ENCODE measurements at places on chromosomes 1 and 21.

GRCh38 chr1:2166254-2166653, 28.3 kb downstream of the FAAP20 start:
- H3K4me3 ChIP-seq = no peak overlapping the region
- no peaks in the 10 kb centered on the region for H3K27me3 ChIP-seq
- no peak for DNase-seq

DNA sequence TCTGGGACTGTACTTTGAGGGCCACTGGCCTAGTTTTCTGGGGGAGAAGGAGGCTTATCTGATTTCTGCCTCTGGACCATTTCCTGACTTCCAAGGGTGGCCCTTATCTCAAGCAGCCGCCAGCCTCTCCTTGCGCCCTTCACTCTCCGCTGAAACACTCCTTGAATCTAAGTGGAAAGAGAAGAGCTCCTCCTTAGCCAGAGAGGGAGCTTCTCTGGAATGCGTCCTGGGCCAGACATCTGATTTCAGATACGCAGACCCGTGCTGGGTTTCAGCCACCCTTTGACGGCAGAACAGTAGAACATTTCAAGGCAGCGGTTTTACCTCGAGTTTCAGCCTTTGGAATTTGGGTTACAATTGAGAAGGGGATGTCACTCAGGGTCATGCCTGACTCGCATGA, 308.0 kb downstream of the CAMTA1 start:
- no peak overlapping the region for H3K27ac ChIP-seq
- no peak overlapping the region for H3K4me3 ChIP-seq
- no peaks in the 10 kb centered on the region for H3K36me3 ChIP-seq
- DNase-seq = peak; percentile 23
- H3K27me3 ChIP-seq = no peaks in the 10 kb centered on the region

GRCh38 chr1:214379236-214379970, 98.4 kb downstream of the SMYD2 start:
- DNase-seq = no peak
- no peak overlapping the region for H3K4me3 ChIP-seq
- H3K27me3 ChIP-seq = no peaks in the 10 kb centered on the region
- H3K36me3 ChIP-seq = no peaks in the 10 kb centered on the region
- H3K27ac ChIP-seq = no peak overlapping the region
- H3K4me1 ChIP-seq = peaks cover 11% of the 10 kb centered on the region

DNA sequence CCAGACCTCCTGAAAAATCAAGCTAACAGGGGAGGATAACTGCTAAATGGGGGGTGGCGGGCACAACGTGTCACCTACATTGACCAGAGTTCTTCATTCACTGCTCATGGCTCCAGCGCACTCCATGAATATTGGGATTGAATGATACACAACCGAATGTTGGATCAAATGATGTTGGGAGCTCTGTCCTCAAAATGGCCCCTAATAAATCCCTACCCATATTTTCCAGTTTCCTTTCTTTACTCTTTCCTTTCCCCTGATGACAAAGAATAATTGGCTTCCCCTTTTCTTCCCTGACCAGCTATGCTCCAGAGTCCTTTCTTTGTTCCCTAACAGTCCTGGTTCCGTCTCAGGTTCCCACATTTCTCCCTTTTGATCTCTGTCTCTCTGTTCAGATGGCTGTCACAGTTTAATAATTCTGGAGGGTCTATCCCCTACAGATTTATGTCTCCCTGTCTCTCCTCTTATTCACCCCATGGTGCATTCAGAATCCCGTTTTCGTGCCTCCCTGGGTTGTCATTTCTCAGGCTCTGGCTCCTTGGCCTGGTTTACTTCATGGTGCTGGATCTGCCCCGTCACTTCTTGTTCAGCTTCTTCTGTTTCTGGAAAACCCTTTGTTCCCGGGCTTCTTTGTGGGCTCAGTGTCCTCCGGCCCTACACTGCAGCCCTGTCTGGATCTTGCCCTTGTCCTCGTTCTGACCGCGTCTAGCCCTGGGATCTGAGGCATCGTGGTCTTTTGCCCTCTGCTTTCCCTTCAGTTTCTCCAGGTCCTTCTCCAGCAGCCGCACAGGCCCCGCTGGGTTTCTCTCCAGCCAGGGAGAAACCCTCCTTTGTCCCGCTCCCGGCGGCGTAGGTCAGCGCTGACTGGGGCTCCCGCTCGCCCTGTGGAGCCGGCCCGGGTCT, 78.3 kb downstream of the NDUFS5 start:
- peak overlapping the region; percentile 70 for H3K4me3 ChIP-seq
- H3K4me1 ChIP-seq = peaks cover 41% of the 10 kb centered on the region
- DNase-seq = peak; percentile 79
- H3K27ac ChIP-seq = peak overlapping the region; percentile 97

DNA sequence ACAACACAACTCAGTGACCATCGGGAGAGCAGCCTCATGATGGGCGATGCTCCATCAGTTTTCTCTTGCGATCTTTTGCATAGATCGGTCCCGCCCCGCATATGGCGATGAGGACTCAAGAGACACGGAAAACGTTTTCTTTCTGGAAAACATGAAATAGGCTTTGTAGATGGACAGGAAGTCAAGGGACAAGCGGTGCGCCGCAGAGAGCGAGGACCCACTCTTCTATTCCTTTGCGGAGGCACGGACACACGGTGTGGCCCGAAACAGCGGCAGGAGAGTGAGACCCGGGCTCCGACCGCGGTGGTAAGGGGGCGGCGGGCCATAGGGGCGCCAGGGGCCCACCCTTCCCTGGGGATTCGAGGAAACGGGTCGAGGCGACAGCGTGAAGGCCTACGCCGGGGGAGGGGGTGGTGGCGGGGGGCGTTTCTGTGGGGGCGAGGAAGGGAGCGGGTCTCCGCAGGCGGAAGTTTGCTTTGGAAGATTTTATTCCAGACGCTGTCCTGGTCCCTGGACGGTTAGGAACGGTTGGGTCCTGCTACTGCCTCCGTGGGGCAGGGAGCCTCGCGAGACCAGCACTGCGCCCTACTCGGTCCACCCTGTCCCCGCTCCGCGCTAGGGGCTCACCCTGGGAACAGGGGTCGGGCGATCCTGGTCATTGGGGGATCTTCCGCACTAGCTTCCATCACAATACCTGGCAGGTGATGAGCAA, 796 bp upstream of the TDRKH start:
- peaks cover 9% of the 10 kb centered on the region for H3K27me3 ChIP-seq
- H3K4me3 ChIP-seq = peak overlapping the region; percentile 80
- DNase-seq = peak; percentile 65
- H3K27ac ChIP-seq = no peak overlapping the region

GRCh38 chr1:178232108-178232507, 138.2 kb downstream of the RASAL2 start:
- H3K4me1 ChIP-seq = no peaks in the 10 kb centered on the region
- no peak for DNase-seq
- no peaks in the 10 kb centered on the region for H3K36me3 ChIP-seq

DNA sequence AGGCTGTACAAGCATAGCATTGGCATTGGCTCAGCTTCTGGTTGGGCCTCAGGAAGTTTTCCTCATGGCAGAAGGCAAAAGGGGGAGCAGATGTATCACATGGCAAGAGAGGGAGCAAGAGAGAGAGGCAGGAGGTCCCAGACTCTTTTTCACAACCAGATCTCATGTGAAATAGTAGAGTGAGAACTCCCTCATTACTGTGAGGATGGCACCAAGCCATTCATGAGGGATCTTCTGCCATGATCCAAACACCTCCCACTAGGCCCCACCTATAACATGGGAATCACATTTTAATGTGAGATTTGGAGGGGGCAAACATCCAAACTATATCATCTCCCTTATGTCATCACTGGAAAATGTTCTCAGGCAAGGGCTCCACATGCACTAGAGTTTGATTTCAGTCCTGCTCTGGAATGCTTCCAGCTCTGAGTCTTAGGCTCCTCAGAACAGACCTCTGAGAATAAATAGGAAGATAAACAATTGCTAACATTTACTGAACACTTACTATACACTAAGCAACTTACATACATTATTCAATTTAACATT, 39.4 kb upstream of the VTCN1 start:
- no peak overlapping the region for H3K27ac ChIP-seq
- H3K4me3 ChIP-seq = no peak overlapping the region
- no peaks in the 10 kb centered on the region for H3K4me1 ChIP-seq

DNA sequence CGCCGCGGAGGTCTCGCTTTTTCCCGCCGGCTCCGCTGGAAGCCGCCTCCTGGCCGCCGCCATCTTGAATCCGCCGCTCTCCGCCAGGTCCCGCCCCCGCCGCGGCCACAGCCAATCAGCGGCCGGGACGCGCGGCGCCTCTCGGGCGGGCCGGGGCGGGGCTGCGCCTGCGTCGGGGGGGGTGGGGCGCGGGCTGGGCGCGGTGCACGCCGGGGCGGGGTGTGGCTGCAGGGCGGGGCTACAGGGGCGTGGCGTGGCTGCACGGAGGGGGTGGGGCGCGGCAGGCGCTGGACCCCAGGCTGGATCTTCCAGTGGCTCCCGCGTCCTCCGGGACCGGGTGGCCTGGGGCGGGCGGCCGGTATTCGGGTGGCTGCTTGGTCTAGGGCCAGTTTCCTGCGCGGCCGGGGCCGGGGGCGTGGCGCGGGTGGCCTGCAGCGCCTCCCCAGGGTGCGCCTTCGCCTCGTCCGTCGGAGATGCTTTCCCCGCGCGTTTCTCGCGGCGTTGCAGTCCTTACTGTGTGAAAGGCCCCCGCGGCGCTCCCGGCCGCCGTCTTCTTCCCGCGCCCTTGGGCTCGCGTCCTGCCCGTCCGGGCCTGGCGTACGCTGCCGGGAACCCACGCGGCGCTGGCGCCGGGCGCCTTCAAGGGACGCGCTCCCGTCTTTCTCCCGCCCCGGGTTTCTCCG, 575 bp downstream of the PCNT start:
- peak overlapping the region; percentile 99 for H3K4me3 ChIP-seq
- H3K27me3 ChIP-seq = no peaks in the 10 kb centered on the region
- DNase-seq = peak; percentile 92
- peak overlapping the region; percentile 97 for H3K27ac ChIP-seq
- H3K4me1 ChIP-seq = peaks cover 32% of the 10 kb centered on the region

- no peak overlapping the region for H3K4me3 ChIP-seq
- no peak for DNase-seq
- H3K27me3 ChIP-seq = no peaks in the 10 kb centered on the region
- no peak overlapping the region for H3K27ac ChIP-seq
Observed at GRCh38 chr1:145985129-145985501, 11.3 kb downstream of the TXNIP start.

DNA sequence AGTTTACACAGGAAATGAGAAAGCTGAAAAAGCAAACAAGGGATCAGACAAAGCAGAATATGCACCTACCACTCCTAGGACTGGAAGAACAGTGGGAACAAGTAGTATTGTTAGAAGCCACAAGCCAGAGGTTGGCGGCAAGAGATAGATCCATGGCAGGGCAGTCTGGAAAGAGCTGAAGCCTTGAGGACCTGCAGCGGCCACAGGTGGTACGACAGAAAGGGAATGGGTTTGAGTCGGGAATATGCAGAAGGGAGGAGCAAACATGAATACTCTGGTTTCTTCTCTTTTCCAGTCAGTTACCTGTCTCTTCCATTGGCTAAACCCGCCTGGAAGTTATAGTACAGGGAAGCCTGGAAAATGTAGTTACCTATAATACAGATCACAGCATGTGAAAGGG, 3.9 kb upstream of the PCNX2 start:
- peaks cover 4% of the 10 kb centered on the region for H3K4me1 ChIP-seq
- H3K4me3 ChIP-seq = no peak overlapping the region
- no peaks in the 10 kb centered on the region for H3K36me3 ChIP-seq
- DNase-seq = no peak

DNA sequence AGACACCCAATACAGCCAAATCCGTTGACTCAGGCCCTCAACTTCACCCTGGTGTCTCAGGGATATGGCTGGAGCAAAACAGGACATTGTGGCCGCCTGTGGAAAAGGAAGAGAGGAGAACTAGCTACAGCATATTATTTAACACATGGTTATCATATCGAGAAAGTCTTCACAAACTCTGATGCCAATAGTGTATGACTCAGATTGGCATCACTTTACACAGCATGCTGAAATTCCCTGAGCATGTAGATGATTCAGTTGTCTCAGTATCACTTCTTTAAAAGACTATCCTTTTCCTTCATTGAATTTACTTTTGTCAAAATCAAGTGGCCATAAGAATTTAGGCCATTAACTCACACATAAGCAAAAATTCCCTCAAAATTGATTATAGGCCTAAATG, 20.1 kb downstream of the HSD3B2 start:
- no peaks in the 10 kb centered on the region for H3K4me1 ChIP-seq
- H3K4me3 ChIP-seq = no peak overlapping the region
- no peaks in the 10 kb centered on the region for H3K36me3 ChIP-seq
- H3K27ac ChIP-seq = no peak overlapping the region
- DNase-seq = no peak

DNA sequence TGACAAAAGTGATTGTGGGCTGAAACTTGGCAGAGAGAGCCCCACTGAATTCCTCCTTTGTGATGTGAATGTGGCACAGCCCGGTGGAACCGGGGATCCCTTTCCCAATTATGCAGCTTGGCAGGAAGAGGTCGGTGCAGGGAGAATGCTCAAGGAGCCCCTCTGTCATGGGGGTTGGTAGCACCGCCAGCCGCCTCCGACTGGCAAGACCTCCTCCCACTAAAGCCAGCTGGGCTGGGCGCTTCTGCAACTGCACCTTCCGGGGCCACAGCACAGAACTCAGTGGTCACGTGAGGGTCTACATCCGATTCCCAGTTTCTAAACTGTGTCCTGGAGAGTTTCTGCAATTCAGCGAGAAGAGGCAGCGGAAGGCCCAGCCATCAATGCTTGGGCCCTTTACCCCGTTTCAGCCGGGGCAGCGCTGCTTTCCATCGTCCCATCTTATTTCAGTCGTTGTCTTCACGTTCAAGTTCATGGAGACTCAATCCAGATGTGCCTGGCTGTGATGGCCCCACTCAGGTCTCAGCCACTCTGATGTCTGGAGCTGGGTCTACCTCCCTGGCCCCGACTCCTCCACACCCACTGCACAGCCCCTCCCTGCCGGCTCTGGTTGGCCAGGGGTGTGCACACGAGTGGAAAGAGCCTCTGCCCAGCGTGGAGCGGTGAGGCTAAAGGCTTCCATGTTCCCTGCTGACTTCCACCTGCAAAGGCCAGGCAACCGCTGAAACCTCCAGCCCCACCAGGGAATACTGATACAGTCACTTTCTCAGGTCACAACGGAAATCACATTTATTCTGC, 39.8 kb upstream of the FHAD1 start:
- H3K27ac ChIP-seq = no peak overlapping the region
- H3K27me3 ChIP-seq = no peaks in the 10 kb centered on the region
- H3K4me1 ChIP-seq = peaks cover 24% of the 10 kb centered on the region
- H3K36me3 ChIP-seq = no peaks in the 10 kb centered on the region
- DNase-seq = peak; percentile 41

DNA sequence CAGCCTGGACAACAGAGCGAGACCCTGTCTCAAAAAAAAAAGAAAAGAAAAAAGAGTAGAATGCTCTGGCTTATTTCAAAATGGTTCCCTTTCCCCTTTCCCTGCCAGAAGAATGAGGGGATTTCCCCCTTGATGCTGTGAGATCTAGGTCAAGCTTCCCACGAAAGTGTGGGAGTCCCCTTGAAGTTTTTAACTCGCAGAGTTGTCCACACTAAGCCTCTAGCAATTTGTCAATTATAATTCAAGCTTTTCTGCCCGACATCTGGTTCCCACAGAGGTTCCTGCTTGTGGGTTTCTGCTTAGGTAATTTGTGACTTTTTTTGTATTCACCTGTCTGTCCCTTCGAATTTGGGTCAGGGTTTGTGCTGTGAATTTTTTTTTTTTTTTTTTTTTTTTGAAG, 62.8 kb downstream of the ZFYVE9 start:
- no peaks in the 10 kb centered on the region for H3K4me1 ChIP-seq
- no peak overlapping the region for H3K4me3 ChIP-seq
- no peaks in the 10 kb centered on the region for H3K27me3 ChIP-seq
- no peak overlapping the region for H3K27ac ChIP-seq
- DNase-seq = no peak
- peaks cover 3% of the 10 kb centered on the region for H3K36me3 ChIP-seq

GRCh38 chr1:221122501-221122900, 243.3 kb downstream of the HLX start:
- H3K36me3 ChIP-seq = no peaks in the 10 kb centered on the region
- H3K4me3 ChIP-seq = no peak overlapping the region
- DNase-seq = no peak
- no peaks in the 10 kb centered on the region for H3K27me3 ChIP-seq
- no peak overlapping the region for H3K27ac ChIP-seq

Measured in neural progenitor cell (in vitro differentiated cells).